ENCODE measurements at places on chromosomes 5 and 9. TPM values are rescaled to one million over a fixed set of nuclear protein-coding genes. Genes with fewer than 3 reads are reported as not detected.

The POLR3G gene
- 9.1 TPM for polyA plus RNA-seq

The CRHBP gene
- polyA plus RNA-seq = 0.18 TPM

The KIAA0825 gene
- polyA plus RNA-seq = 1.7 TPM

The MED7 gene
- 15.1 TPM for polyA plus RNA-seq

The NOXA1 gene
- polyA plus RNA-seq = not detected

The FAM153A gene
- not detected for polyA plus RNA-seq

The PCDHB13 gene
- 0.62 TPM for polyA plus RNA-seq

The HEMGN gene
- polyA plus RNA-seq = not detected

The FAT2 gene
- 0.02 TPM for polyA plus RNA-seq

The IL4 gene
- not detected for polyA plus RNA-seq

The TTC23L gene
- polyA plus RNA-seq = 0.19 TPM

The TMEM174 gene
- not detected for polyA plus RNA-seq

The GPR151 gene
- polyA plus RNA-seq = not detected

The NR6A1 gene
- polyA plus RNA-seq = 0.07 TPM

The PCDHB3 gene
- 2.3 TPM for polyA plus RNA-seq

The MYOT gene
- not detected for polyA plus RNA-seq

The CDO1 gene
- polyA plus RNA-seq = 0.85 TPM

The FST gene
- polyA plus RNA-seq = 1,058 TPM
